Stimulated activated CD4-positive, alpha-beta T cell treated with anti-CD3 and anti-CD28 coated beads, Interleukin-15, amount 100 ng/mL, for 1 hour (primary cell): ENCODE measurements at places on chromosomes 11 and 22.

DNA sequence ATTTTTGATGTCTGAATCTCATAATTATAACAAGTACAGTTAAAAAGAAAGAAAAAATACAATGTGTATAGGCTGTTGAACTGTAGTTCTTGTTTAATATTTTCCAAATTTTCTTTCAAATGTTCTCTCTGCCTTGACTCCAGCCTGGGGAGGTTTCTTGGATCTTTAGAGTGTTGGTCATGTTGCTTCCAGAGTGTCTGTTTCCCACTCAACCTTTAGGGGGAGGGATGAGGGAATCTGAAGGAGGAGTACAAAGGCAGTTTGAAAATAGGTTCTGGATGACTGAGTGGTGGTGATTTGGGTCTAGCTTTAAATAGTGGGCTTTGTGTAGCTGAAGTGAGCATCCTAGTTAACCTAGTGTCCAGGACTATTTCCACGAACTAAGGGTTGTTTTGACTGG, 2.0 kb downstream of the CTNND1 start:
- DNase-seq = no peak

- DNase-seq = no peak
Observed at GRCh38 chr11:117505285-117505970, 177.8 kb downstream of the CEP164 start.

- no peak for DNase-seq
Observed at GRCh38 chr11:78773492-78773891, 198.8 kb upstream of the NARS2 start.

DNA sequence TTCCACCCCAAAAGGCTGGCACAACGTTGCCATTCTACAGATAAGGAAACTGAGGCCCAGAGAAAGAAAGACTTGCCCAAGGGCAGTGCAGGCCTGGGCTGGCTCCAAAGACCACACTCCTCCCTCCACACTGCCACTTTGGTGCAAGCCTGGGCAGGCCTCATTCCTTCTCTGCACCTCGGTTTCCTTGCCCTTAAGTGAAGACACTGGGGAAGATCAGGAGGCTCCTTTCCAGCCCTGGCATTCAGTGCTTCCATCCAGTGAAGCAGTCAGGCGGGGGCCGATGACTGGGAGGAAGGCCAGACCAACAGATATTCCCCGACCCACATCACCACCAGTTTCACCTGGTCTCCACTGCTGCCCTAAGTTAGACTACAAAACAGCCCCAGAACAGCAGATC, 18.3 kb upstream of the TCF20 start:
- no peak for DNase-seq

DNA sequence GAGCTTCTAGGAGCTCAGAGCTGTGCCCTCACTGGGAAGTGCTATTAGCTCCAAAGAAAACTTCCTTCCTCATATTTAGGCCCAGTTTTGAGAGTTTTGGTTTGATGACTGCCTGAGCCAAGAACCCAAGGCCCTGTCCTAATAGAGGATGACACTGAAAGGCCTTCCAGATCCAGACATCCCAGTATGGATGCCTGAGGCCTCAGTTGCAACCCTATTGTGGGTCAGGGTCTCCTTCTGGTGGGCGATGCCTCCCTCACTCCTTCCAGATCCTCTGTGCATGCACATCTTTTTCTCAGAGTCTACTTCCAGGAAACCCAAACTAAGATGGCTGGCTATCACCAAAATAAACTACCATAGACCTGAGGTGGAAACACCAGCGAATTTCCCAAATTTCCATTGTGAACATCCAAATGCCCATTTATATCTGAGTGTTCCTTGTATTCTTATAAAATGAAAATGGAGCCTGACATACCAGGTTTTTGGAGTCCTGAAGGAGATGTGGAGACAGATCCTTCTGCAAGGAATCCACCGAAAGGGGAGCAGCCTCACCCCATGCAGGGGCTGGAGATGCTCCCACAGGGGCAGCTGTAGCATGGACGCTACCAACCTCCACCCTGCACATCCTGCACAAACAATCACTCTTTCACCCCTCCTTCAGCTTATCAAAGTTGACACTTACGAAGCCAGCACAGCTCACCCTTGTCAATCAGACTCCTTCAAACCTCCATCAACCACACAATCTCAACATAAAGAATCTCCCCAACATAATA, 61.1 kb downstream of the GGTLC2 start:
- DNase-seq = no peak

GRCh38 chr22:37333724-37334460, 51.6 kb downstream of the CYTH4 start:
- DNase-seq = no peak
